ENCODE measurements at places on chromosomes 5 and 9.

GRCh38 chr5:115168829-115169486, 750 bp downstream of the TRIM36 start:
- DNase-seq = no peak

DNA sequence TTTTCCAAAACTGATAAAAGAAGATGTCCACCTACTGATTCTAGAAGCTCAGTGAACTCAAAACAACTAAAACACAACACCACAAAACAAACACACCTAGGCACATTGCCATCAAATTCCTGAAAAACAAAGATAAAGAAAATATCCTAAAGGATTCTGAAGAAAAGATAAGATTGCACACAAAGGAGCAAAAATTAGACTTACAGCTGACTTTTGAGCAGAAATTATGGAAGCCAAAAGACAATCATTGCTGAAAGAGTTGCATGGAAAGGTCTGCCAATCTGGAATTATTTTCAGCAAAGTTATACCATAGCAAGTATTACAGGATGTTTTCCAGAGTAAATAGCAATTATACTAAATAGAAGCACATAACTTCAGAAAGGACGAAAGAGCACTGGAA, 128.2 kb upstream of the IRX2 start:
- DNase-seq = no peak

GRCh38 chr9:12503606-12504122, 189.5 kb upstream of the TYRP1 start:
- no peak for DNase-seq

DNA sequence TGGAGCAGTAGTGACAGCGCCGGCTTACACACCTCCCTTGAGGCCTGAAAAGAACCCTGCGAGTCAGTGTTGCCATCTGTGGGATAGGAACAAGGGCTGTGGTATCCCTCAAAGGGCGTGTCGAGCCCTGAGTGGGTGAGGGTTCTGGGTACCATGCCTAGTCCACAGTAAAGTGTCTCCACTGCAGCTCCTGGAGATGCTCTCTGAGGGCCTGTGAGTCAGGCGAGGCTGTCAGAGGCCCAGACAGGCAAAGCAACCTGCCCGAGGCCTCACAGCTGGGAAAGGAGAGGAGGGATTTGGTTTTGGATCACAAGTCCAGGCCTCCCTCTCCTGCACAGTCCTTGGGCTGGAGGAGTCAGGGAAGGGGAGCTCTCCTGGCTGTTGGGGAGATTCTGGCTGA, 6.1 kb downstream of the PRRX2 start:
- DNase-seq = no peak

DNA sequence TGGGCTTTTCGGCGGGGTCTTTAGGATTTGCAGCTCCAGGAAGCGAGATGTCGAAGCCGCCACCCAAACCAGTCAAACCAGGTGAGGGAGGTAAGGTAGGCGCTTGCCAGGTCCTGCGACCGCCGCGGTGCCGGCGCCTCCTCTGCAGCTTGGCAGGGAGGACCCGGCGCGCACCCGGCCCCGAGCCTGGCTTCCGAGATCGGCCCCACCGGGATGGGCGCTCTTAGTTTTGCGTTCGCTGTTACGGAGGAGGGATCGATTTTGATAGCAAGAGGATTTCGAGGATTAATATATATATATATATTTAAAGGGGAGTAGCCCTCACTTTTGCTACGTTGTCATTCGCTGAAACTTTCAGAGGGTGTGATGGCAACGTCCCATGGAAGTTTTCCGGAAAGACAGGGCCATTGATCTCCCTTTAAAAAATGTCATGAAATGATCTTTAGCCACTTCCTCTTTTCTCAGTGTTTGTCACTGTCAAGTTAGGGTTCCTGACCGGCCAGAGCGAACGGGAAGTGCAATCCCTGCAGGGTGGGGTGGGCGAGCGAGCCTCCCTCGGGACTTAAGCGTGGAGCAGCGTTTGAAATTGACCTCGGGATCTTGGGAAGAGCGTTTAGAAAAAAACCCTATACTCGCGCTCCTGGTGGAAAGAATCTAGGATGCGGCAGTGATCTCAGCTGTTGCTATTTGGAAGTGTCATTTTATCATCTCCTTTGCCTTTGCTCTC, 495 bp downstream of the OSTF1 start:
- no peak for DNase-seq

DNA sequence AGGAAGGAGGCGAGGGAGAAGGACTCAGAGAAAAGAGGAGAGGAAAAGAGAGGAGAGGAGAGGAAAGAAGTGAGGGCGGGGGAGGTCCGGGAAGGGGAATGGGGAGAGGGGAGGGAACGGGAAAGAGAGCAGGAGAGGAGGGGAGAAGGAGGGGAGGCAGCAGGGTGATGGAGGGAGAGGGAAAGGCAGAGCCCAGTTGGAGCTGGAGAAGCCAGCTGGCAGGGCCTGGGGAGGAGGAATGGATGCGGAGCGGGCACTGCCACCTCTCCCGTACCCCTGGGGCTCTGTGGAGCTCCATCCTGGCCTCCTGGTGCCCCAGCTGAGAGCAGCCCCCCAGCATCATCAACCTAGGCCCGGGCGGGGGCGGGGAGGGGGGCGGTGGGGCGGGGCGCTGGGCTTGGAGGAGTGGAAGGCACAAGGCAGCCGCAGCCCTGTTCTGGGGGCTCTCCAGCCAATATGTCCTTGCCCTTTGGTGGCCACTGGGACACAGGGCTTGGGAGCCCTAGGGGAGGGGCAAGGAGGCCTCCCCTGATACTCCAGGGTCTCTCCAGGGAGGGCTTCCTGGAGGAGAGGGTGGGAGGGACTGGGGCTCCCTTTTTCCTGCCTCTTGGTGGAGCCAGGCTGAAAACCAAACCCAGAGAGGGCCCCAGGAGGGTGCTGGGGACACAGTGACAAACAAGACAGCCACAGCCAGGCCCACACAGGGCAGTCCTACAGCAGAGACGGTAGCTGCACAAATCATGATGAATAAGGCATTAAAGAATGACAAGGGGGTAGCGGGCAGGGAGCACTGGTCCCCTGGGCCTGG, 123.7 kb downstream of the C9orf50 start:
- no peak for DNase-seq

DNA sequence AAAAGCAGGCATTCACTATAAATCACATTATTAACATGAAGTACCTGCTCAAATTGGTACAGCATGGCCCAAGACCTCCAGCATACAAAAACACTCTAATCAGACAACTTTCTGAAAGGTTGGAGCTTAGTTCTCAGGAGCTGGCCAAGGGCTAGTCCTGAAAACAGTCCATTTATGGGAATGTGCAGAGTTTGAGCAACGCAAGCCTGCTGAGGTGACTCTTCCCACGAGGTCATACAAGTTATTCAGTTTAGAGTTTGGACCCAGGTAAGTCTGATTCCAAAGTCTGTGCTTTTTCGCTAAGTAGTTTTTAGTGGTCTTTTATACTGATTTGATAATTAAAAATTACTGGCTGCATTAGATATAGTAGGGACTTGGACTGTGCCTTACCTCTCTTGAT, 52.6 kb downstream of the AP3S1 start:
- DNase-seq = no peak

DNA sequence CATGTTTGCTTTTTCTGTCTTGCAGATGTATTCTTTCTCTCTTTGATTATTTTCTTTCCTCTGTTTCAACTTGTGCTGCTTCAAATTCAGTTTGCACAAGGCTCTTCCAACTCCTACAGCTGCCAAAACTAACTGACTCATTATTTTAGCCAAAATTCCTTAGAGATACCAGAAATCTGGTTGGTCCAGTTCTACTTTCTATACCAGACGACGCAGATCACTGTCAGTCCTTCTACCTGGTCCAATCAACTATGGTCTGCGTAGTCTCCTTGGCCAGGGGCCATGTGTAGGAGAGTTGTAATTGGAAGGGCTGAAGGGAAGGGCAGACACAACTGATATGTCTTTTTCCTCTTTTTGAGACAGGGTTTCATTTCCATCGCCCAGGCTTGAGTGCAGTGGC, 51.9 kb upstream of the JAK2 start:
- DNase-seq = no peak

- DNase-seq = no peak
Measured at GRCh38 chr9:76580188-76580587, 121.2 kb downstream of the GCNT1 start.

DNA sequence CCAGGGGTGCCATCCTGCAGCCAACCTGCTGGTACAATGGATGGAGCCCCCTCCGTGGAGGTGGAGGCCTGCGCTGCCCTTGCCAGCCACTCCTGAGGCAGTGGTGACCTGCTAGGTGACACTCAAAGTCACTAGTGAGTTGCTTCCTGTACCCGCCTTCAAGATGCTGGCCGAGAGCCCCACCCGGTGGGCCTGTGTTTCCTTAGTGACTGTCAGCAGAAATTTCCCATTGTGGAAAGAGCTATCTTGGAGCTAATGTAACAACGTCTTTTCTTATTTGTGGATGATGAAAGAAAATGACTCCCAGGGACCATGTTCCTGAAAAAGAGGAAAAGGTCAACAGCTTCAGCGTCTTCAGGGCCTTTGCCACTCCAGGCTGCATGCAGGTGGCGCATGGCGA, 117.0 kb upstream of the BOD1 start:
- DNase-seq = no peak

DNA sequence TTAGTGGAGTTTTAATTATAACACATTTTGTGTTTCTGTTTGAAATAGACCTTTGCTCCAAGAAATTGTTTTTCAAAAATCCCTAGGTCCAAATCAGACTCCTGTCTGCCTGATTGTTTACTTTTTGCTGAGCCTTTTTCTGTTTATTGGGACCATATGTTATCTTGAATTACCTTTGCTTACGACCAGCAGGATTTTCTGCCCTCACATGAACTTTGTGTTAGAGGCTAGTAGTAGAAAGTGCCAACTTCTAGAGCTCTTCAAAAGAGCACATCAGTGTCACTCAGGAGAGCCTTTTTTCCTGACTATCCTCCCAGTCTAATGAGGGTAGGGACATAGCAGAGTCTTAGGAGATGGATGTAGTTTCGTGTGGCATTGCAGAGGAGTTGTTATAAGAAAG, 10.2 kb downstream of the RECK start:
- no peak for DNase-seq

GRCh38 chr5:119476341-119476740, 24.0 kb downstream of the HSD17B4 start:
- DNase-seq = no peak

GRCh38 chr5:76617675-76618074, 5.5 kb downstream of the F2RL2 start:
- DNase-seq = no peak

GRCh38 chr9:19464061-19464763, 55.4 kb downstream of the ACER2 start:
- no peak for DNase-seq

- no peak for DNase-seq
Measured at GRCh38 chr5:142720641-142721271, 34.9 kb upstream of the FGF1 start.

- no peak for DNase-seq
Measured at GRCh38 chr5:19777363-19777762, 210.6 kb downstream of the CDH18 start.

GRCh38 chr5:118722122-118723020, 266.0 kb downstream of the DTWD2 start:
- no peak for DNase-seq

DNA sequence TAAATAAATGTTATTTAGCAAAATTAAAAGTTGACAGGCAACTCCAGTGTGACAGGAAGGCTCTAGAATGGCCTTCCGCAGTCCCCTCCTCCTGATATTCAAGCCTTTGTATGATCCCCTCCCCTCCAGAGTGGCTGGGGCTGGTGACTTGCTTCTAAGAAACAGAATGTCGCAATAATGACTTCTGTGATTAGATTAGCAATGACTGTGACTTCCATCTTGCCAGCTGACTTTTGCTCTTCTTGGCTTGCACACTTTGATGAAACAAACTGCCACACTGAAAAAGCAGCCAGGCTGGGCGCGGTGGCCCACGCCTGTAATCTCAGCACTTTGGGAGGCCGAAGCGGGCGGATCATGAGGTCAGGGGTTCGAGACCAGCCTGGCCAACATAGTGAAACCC, 106.5 kb upstream of the LARP1 start:
- DNase-seq = no peak

DNA sequence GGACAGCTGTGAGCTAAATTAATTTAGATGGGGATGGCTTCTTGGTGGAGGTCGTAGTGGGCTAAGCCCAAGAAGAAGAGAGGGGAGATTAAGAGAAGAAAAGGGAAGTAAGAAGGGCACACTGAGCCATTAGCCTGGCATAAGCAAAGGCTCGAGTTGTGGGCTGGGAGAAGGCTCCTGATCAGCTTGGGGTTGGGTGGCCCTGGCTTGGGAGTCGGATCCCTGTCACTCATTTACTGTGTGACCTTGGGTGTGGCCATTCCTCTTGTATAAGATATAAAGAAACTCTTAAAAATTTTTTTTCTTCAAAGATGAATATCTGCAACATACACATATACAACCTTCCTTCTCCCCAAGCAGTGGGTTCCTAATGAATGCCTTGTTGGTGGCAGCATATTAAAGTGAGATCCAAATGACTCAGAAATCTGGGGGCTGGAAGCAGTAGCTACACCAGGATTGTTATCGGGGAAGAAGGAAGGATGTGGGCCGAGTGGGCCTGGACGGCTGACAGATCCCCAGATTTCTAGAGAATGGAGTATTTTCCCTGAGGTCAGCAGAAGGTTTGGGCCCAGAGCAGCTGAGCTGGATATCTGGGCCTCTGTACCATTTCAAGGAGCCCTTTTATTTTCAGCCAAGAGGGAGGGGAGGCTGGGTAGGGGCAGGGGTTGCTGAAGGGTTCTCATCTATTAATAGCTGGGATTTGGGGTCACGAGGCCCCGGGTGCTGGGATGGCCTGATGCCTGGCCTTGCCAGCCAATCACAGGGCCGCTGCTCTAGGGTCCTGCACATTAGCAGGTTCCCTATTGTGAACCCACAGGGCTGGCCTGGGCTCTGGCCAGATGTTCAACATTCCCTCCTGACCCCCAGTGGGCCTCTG, 52.1 kb downstream of the PPARGC1B start:
- DNase-seq = no peak

GRCh38 chr9:98795970-98796363, 388 bp downstream of the ANKS6 start:
- DNase-seq = no peak

DNA sequence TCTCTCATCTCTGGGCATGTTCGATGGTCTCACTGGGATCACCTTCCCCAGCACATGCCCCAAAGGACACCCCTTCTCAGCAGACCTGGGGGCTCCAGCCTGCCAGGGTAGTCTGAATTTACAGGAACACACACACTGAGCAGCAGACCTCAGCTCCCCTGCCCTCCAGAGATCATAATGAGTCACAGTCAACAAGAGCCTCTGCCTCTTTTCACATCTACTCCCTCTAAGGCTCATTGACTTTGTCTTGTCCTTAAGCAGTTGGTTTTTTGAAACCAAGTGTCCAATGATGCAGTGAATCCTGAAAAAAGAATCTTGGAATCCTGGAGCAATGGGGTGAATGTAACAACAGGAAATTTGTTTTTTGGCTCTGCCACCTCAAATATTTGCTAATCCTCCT, 20.8 kb downstream of the GABBR2 start:
- no peak for DNase-seq

- DNase-seq = no peak
Measured at GRCh38 chr9:97808415-97808814, 44.6 kb upstream of the FOXE1 start.

DNA sequence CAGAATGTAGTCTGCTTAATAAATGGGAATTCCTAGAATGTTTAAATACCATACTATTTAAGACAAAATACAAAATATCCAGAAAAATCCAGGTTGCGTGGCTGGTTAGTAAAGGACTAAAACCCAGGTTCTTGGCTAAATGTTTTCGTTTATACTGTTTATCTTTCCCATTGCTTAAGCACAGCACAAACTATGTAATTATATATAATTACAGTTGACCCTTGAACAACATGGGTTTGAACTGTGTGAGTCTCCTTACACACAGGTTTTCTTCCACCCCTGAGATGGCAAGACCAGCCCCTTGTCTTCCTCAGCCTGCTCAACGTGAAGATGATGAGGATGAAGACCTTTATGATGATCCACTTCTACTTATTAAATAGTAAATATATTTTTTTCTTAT, 24.7 kb downstream of the XPA start:
- no peak for DNase-seq

GRCh38 chr5:131943916-131944315, 1.5 kb downstream of the MEIKIN start:
- no peak for DNase-seq
